Fibroblast of skin of right biceps (primary cell): ENCODE measurements at places on chromosomes 16 and 17.

GRCh38 chr17:384622-385177 is 32.1 kb upstream of the RPH3AL start:
- no peak for DNase-seq

DNA sequence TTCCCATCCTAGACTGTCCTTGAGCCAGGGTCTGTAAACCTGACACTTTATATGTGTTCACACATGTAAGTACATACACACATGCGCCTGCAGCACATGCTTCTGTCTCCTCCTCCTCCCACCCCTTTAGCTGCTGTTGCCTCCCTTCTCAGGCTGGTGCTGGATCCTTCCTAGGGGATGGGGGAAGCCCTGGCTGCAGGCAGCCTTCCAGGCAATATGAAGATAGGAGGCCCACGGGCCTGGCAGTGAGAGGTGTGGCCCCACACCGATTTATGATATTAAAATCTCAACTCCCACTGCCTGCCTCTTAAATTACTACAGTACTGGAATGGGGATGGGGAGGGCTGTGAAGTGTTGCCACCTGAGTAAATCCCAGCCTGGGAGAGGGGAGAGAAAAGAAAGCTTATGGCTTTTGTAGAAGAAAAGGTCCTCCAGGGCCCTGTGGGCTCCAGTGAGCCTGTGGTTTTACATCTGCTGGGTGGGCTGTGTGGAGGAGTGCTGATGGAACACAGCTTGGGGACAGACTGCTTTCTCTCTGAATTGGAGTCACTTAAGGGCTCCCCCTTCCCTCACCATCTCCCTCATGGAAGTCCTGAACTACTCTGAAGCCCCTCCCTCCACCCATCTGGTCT is 990 bp upstream of the WNK4 start:
- no peak for DNase-seq

DNA sequence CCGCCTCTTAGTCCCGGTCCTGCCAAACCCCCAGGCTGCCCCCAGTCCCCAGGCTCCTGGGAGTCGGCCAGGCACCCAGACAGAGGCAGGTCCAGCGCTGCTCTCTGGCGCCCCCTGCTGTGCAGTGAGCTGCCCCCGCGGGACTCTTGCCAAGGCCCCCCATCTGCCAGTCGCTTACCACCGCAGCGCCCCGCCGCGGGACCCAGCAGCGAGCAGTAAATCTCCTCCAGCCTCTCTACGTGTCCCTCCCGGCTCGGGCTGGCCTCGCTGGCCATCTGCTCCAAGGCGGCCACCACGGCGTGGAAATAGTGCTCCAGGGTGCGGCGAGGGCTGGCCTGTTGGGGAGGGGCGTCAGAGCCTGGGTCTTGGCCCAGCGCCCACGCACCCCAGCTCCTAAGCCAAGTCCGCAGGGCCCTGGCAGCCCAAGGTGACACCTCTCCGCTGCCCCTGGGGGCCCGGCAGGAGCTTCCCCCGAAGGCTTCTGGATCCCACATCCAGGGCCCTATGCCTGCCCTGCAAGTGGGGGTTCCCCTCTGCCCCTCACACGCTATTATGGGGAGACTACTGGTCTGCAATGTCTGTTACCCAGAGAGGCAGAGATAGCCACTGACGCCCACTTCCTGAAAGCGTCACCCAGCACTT is 33.7 kb upstream of the MFSD6L start:
- DNase-seq = no peak

- DNase-seq = peak; percentile 71
These were observed 1.2 kb upstream of the COG1 start for GRCh38 chr17:73191443-73192205.

DNA sequence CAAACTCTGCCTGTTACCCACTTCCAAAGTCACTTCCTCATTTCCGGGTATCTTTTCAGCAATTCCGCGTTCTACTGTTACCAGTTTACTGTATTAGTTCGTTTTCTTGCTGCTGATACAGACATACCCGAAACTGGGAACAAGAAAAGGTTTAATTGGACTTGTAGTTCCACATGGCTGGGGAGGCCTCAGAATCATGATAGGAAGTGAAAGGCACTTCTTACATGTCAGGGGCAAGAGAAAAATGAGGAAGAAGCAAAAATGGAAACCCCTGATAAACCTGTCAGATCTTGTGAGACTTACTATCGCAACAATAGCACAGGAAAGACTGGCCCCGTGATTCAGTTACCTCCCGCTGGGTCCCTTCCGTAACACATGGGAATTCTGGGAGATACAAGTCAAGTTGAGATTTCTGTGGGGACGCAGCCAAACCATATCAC is 30.9 kb downstream of the PAFAH1B1 start:
- no peak for DNase-seq

DNA sequence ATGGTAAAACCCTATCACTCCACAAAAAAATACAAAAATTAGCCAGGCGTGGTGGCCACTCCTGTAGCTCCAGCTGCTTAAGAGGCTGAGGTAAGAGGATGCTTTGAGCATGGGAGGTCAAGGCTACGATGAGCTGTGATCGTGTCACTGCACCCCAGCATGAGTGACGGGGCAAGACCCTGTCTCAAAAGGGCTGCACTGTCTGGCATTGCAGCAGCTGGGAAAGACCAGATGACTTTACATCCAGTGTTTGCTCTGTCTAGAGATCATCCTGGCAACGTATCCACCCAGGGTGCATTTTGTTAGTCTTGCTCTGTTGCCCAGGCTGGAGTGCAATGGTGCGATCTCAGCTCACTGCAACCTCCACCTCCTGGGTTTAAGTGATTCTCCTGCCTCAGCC is 52.0 kb downstream of the MRM3 start:
- no peak for DNase-seq

GRCh38 chr17:73603971-73604370 is 40.3 kb downstream of the SDK2 start:
- no peak for DNase-seq
